ENCODE measurements at places on chromosomes 12 and 14.

- DNase-seq = no peak
Observed at GRCh38 chr14:76129851-76130576, 21.7 kb upstream of the GPATCH2L start.

GRCh38 chr14:55122440-55122986 lies 6.5 kb upstream of the LGALS3 start:
- no peak for DNase-seq

DNA sequence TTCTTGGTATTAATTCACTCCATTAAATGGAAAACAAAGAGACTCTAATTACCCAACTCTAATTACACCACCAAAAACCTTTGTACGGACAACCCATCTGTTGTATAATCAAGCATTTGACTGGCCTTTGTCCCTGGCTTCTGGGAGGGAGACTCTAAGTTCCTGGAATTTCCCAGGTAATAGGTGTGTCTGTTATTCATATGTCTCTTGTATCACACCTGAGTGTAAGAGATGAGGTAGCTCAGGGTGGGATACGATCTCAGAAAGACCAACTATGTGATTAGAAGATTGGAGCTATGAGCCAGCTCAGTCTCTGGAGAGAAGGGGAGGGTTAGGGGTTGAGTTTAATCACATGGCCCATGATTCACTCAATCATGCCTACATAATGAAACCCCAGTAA lies 94.7 kb upstream of the PLXNC1 start:
- no peak for DNase-seq

DNA sequence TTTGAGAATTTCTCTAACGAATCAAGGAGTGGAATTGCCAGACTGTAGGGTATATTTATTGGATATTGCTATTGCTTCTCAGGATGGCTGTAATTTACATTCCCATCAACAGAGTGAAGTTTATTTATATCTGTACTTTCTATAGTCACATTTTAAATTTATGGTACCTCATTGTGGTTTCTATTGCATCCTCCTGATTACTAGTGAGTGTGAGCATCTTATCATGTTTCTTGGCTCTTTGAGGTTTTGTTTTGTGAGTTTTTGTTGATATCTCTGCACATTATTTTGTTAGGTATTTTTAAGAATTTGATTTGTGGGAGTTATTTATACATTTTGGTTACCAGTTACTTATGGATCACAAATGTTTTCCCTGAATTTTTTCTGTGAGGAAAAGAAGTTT lies 13.9 kb downstream of the DNM1L start:
- no peak for DNase-seq

Measured in occipital lobe (tissue), 3 donors.